ENCODE measurements at places on chromosomes 11 and 22. TPM values are rescaled to one million over a fixed set of nuclear protein-coding genes. Genes with fewer than 3 reads are reported as not detected.

DNA sequence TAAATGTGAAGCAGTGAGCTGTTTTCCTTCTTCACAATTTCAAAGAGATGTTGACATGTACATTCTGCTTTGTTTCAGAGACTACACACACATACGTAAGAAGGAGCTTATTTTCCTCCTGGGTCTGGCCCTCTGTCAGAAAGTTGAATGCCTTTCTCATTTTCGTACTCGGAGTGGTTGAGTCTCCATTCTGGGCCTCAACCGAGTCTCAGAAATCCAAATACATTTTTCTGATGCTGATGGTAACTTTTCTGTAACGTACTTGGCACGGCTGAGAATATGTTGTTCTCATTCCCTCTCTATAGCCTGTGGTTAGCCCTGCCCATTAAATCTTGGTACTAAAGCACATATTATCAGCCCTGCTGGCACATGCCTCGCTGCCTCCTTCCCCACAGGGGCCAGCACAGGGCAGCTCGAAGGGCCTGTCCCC, 25.3 kb downstream of the PARVA start:
- DNase-seq = no peak

DNA sequence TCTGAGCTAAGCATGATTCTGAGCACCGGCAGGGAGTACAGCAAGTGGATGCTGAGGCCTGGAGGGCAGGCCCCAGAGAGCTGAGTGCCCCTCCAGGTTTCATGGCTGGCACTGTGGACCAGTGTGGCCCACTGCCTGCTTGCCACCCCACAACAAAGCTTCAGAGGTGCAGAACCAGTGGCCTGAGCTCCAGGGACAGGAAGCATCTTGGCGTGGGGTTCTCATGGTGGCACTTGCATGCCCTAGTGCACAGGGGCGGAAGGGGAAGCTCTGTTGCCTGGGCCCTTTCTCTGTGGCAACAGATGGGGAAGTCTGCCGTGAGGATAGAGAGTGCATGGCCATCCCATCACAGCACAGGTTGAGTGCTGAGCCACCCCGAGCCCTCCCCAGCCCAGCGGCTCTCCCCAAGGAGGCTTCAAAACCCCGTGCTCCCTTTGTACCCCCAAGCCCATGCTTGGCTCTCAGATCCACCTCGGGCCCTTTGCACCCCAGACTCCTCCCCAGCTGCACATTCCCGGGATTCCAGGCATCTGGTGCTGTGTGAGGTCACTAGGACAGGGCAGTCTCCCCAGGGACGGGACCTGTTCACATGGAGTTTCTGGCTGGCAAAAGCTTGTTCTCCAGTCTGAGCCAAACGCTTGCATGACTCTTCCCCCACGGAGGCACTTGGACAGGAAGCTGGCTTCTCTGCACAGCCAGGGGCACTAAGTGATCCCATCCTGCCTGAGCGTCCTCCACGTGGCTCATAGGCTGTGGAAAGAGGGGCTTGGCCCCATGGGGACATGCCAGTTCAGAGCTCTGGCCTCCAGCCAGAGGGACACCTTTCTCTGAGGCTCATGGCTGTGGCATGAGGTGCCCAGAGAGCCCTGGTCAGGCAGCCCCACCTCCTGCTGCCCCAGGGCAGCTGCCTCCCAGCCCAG, 4.2 kb downstream of the SLC25A1 start:
- DNase-seq = no peak

The SLCO2B1 gene
- total RNA-seq = 10.3 TPM

The APOA1 gene
- total RNA-seq = not detected

DNA sequence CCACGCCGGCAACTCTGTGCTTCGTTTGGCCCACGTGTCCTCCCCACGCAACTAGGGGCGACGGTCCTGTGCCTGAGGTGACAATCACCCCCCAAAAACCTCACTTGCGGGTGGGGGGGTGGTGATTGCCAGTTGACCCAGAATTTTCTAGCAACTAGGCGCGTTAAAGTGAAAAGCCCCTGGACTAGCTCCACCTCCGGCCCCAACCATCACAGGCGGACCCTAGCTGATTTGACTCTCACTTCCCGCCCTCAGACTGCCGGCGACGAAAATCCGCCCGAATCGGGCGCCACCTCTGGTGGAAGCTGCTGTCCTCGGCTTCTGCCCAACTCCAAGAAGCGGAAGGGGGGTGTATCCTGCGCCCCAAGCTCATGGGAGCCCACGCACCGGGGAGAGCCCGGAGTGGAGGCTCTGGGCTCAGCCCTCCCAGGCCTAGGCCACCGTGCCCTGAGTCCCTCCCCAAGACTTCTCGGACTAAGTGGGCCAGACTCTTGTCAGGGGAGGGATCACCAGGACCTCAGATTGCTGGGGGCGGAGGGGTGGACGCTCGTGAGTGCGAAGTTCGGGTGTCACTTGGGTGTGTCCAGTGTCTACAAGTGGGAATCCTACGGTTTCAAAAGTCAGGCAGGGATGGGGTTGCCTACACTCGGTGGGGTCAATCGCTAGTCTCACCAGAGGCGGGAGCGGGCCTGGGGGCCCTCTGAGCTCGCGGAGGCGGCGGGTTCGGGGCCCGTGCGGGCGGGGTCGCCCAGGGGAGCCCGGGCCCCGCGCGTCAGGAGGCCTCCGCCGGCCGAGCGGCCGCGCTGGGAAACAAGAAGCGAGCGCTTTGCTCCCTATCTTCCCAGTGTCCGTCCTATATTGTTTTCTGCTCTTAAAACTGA, 12.3 kb downstream of the PAX6 start:
- DNase-seq = no peak

The TMEM86A gene
- 2.9 TPM for total RNA-seq

- peak; percentile 39 for DNase-seq
These were observed 101.8 kb downstream of the BCR start for GRCh38 chr22:23282089-23282501.
